Left lung (tissue), 14 donors: ENCODE measurements at places on chromosomes 7 and 10. TPM values are rescaled to one million over a fixed set of nuclear protein-coding genes. Genes with fewer than 3 reads are reported as not detected.

DNA sequence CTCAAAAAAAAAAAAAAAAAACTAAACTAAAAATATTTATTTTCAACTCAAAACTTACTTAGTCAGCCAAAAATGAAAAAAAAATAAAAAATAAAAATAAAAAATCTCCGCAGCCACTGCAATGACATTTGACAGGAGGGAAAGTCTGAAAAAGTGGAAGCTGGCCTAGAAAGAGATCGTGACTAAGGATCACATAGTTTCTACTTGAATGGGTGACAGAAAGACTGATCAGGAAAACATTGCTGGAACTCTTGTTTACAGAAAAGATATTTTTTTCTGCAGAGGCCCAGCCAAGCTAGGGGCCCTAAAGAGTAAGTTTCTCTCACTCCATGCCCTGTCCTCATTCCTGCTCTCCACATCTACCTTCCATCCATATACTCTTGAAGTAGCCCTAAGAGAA is 92.8 kb upstream of the KCND2 start:
- no peak overlapping the region for H3K27ac ChIP-seq
- no peaks in the 10 kb centered on the region for H3K27me3 ChIP-seq
- H3K4me3 ChIP-seq, result no peak overlapping the region
- no peaks in the 10 kb centered on the region for H3K36me3 ChIP-seq
- no peak for DNase-seq
- H3K4me1 ChIP-seq, result no peaks in the 10 kb centered on the region

DNA sequence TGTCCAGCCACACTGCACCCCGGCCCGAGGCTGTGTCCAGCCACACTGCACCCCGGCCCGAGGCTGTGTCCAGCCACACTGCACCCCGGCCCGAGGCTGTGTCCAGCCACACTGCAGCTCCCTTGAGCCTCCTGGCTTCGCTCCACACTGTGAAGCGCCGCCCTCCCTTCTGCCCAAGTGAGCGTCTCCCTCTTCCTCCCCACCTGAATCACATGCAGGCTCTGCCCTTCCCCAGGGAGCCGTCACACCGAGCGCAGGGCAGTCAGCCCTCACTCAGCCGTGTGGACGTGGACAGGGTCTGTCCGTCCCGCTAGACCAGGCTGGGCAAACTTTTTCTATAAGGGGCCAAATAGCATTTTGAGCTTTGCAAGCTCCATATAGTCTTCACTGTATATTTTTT is 27.6 kb downstream of the CFAP46 start:
- H3K27me3 ChIP-seq, result peaks cover 68% of the 10 kb centered on the region
- H3K4me3 ChIP-seq, result no peak overlapping the region
- DNase-seq, result no peak

The FAM180A gene
- 6.8 TPM for total RNA-seq

DNA sequence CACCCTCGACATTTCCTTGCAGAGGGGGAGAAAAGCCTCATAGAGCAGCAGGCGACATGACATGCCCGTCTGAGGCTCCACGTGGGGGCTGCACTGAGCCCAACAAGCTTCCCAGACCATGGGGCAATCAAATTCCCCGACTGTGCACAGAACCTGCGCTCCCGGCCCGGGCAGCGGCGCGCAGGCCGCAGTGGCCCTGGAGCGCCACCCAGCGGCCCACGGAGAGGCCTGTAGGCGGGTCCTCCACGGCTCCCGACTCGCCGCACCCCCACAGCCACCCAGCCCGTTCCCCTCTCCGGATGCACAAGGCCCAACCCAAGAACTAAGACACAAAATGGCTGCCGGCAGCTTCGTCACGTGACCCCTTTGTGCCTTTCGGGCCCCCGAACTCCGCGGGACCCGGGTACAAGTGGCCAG is 816 bp downstream of the EPC1 start:
- peak; percentile 100 for DNase-seq
- H3K27ac ChIP-seq, result peak overlapping the region; percentile 100
- no peaks in the 10 kb centered on the region for H3K27me3 ChIP-seq
- peaks cover 22% of the 10 kb centered on the region for H3K4me1 ChIP-seq
- H3K36me3 ChIP-seq, result no peaks in the 10 kb centered on the region
- H3K4me3 ChIP-seq, result peak overlapping the region; percentile 78

GRCh38 chr7:38127216-38128207 is 50.5 kb upstream of the STARD3NL start:
- H3K36me3 ChIP-seq, result no peaks in the 10 kb centered on the region
- no peaks in the 10 kb centered on the region for H3K4me1 ChIP-seq
- no peak for DNase-seq
- H3K27me3 ChIP-seq, result no peaks in the 10 kb centered on the region
- no peak overlapping the region for H3K27ac ChIP-seq

- DNase-seq, result no peak
- H3K4me1 ChIP-seq, result no peaks in the 10 kb centered on the region
- no peak overlapping the region for H3K4me3 ChIP-seq
- H3K36me3 ChIP-seq, result no peaks in the 10 kb centered on the region
- no peaks in the 10 kb centered on the region for H3K27me3 ChIP-seq
- no peak overlapping the region for H3K27ac ChIP-seq
Observed at GRCh38 chr7:82404652-82405051, 38.9 kb downstream of the CACNA2D1 start.
